ENCODE measurements at places on chromosomes 2 and 18.

DNA sequence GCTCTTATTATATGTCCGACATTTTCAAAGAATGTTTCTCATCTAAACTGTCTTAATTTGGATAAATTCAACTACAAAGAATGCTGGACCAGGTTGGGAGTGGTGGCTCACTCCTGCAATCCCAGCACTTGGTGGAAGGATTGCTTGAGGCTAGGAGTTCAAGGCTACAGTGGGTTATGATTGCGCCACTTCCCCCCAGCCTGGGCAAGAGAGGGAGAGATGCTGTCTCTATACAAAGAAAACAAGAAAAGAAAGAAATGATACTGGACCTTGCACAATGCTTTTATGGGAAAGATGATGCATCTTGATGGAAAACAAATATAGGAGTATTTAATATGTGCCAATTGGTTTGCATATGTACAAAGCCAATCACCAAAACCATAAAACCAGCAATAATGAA lies 296.7 kb downstream of the LPIN1 start:
- no peak for DNase-seq

DNA sequence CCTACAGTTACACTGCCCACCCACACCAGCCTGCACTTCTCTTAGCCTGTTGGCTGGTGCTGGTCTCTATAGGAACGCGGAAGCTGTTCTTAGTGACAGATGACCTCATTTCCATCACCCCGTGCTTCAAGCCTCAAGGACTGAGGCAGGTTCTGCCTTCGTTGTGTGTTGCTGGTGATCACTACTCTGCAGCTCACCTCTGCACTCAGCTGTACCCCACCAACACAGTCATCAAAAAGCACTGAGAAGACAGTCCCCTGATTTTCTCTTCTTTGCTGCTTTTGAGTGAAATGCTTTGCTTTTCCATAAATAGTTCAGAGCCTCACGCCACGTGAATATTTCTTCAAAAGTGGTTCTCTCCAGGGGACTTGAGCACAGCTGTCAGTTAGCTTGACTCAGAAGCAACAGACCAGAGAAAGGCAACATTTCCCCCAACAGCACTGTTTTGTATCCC lies 225.7 kb upstream of the CCDC150 start:
- no peak for DNase-seq

DNA sequence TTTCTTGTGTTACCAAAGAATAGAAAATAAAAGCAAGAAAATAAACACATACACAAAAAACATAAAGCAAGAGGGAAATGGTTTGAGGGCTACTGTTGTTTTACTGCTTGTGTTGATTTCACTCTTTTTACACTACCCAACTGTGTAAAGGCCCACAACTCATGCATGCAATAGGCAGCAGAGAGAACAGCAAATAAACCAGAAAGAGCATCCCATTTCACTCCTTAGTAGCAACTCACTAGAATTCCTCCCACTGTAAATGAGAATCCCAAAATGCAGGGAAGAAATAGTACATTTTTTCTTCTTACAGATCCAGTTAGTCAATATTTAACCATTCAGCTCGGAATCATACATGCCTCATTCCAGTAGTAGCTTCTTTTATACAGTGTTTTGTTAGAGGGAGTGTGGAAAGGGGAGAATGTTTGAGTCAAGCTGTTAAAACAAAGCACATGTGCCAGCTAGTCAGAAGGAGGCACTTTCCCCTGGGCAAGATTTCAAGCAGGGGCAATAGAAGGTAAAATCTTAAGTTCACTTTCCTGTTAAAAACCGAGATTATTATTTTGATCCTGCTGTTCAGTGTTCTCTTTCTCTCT lies 147.2 kb upstream of the FAM98A start:
- no peak for DNase-seq

DNA sequence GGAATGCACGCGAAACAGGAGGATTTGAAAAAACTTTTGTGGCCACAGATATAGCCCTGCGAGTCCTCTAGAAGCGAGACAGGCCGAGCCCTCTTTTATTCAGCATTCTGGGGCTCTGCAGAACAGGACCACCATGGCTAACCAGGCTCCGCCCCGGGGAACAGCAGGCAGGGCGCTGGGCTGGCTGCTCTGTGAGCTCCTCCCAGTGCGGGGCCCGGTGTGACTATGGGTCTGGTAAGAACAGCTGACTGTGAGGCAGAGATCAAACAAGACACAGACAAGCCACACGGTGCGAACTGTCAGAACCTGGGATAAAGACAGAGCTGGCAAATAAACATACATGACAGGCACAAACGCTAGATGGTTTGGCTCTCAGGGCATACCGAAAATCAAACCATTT lies 15.5 kb downstream of the PXDN start:
- DNase-seq, result no peak

DNA sequence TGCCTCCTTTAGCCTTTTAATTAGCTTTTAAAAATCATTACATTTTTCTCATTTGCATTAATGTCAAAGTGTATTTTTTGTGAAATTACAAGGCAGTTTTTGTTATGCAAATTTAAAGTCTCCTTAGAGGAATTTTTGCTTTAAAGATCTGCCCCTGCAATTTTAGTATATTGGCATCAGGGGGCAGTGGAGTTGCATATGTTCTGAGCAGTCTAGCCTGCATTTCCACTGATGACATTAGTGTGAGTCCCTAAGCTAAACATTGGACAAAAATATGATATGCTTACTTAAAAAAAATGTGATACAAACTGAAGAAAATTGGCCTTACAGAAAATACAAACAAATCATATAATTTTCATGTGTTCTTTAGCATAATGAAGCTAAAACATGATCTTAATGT lies 426.5 kb downstream of the SLC4A3 start:
- no peak for DNase-seq

- no peak for DNase-seq
Observed at GRCh38 chr2:222196159-222196558, 102.6 kb downstream of the PAX3 start.

DNA sequence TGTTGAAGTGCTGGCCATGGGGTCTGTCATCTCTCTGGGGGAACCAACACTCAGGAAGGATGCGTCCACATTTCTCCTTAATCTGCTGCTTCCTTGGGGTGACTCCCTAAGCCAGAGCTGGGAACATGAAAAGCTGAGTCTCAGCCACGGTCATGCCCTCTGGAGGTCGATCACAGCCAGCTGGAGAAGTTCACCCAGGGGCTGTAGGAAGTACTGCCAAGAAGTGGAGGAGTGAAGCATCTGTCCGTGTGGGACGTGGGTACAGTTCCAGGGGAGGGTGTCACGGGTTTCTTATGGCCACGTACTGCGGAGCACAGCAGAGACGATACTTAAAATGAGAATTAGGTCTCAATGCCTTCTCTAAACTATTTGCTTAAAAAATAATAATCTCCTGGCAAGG lies 42.4 kb upstream of the IGFBP2 start:
- DNase-seq, result no peak

DNA sequence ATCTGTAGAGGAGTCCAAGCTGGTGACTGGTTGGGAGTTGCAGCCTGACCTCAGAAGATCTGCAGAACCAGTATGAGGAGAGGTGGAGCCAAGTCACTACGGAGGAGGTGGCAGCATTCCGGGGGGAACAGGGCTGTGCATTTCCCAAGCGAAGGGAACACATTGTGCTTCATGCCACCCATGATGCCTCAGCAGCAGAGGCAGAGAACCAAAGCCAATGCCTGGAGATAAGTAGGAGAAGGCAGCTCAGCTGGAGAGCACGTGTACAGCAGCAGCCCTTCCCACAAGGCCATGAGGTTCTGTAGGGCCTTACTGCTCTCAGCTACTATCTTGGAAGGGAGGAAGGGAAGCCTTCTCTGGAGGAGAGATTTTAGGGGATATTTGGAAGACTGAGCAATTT lies 67.2 kb upstream of the LRPPRC start:
- DNase-seq, result no peak

Data from left renal cortex interstitium (tissue), 4 donors.